Progenitor cell of endocrine pancreas (in vitro differentiated cells): ENCODE measurements at places on chromosomes 7 and 10.

- no peak for DNase-seq
These were observed 5.0 kb downstream of the CREB3L2 start for GRCh38 chr7:137996871-137997270.

DNA sequence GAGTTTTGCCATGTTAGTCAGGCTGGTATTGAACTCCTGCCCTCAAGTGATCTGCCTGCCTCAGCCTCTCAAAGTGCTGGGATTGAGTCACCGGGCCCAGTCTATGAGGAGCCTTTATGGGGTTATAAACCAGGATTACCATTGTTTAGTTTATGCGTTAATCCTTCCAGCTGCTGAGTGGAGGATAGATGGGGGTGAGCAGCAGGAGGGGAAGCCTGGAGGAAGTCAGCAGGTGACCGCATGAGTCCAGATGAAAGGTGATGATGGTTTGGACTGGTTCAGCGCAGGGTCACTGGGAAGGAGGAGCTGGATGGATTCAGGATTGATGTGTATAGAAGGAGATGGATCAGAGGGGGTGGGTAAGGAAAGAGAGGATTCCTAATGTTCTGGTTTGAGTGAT, 197.1 kb downstream of the ADAM12 start:
- no peak for DNase-seq

DNA sequence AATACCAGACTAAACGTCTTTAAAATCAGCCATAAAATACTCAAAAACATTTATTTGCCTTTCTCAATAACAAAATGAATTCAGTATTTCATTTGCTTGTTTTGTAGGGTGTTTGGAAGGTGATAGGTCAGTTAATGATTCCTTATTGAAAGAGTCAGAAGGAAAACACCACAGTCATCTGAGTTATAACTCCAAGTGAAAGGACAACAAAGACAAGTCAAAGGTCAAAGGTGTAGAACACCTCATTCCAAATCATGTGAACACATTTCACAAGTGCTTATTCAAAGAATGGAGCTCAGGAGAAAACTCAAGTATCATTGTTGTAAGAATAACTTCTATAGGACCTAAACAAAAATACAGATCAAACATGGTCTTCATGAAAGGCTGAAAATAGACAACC, 318.6 kb upstream of the PHF14 start:
- no peak for DNase-seq

GRCh38 chr7:767941-768731, 41.1 kb upstream of the PRKAR1B start:
- DNase-seq: no peak

- no peak for DNase-seq
These were observed 828.2 kb downstream of the TNS3 start for GRCh38 chr7:46753662-46754061.

DNA sequence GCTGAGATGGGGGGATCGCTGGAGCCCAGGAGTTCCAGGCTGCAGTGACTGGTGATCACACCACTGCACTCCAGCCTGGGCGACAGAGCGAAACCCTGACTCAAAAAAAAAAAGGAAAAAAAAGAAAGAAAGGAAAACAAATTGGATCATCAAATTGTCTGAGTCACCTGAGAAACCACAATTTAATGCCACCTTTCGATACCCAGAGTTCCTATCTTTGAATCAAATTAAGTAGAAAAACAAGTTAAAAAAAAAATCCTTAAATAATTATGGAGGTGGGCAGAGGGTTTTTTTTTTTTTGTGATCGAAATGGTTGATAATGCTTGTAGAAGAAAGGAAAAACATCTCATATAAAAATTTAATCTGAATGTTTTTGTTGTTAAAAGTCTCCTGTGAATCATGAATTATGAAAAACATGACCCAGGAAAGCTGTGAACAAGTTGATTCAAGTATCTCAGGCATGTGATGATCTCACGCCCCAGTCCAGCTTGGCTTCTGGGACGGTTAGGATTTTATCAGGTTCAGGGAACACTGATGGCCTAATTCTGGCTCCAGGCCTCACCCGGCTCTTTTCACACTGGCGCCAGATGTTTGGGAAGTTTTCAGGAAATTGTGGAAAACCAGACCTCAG, 25.3 kb upstream of the CUX1 start:
- DNase-seq: no peak

- no peak for DNase-seq
These were observed 373.6 kb upstream of the GHITM start for GRCh38 chr10:83765731-83766130.

DNA sequence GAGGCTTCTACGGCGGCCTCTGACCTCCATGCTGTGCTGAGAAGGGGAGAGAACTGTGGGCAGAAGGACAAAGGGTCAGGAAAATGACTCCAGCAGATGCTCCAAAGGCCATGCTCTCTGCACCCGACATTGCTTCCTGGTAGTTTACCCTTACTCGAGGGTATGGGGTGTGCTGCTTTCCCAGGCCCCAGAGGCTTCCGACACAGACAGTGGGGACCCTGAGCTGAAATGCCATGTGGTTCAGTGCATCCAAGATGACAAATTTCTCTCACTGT, 130.9 kb downstream of the PTPN20 start:
- DNase-seq: no peak

GRCh38 chr10:62264702-62265436, 3.8 kb downstream of the RTKN2 start:
- DNase-seq: no peak

- DNase-seq: no peak
These were observed 215.5 kb downstream of the GLRX3 start for GRCh38 chr10:130351466-130352290.

- DNase-seq: no peak
These were observed 54.7 kb downstream of the ZNF727 start for GRCh38 chr7:64099656-64100531.

GRCh38 chr7:79064187-79064823, 389.2 kb downstream of the MAGI2 start:
- DNase-seq: no peak

DNA sequence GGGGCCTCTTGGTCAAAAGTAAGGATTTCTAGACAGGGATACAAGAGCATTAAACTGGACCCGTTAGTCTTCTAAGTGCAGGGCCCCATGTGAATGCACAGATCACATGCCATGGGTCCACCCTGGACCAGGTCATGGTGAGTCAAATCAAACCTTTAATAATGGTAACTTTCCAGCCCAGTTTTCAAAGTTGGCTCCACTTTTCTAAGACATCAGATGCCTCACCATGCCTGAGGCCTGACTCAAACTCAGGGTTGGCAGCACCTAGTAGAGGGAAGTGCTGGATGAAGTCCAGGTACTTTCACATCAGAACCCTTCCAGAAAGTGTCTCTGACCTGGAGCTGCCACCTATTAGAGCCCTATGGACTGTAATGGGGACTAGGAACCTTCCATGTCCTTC, 9.7 kb upstream of the SMIM30 start:
- no peak for DNase-seq

DNA sequence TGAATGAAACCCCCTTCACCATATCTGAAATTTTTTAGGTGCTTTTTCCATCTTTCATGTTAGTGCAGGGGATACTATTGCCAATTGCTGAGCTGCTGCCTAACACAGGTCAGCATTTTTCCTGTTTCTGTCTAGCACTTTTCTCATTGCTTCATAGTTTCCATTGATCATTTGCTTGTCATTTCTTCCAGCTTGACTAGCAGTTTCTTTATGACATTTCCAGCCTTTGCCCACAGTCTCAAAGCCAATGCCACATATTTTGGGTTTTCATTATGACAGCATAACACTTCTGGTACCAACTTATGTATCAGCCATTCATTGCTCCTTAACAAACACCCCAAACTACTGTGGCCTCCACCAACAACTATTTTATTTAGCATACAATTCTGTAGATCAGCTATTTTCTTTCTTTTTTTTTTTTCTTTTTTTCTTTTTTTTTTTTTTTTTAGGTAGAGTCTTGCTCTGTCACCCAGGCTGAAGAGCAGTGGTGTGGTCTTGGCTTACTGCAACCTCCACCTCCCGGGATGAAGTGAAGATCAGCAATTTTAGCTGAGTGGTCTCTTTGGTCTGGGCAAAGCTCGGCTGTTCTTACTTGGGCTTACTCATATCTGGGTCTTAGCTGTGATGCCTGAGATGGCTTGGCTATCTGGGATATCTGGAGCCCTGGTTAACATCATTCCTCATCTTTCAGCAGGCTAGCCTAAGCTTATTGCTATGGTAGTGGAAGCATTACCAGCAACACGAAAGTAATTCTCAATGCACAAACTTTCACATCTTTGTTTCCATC, 102.3 kb downstream of the EPC1 start:
- DNase-seq: no peak

GRCh38 chr7:44970523-44971051, 8.2 kb downstream of the MYO1G start:
- DNase-seq: no peak

GRCh38 chr7:142425281-142425680, 167.4 kb upstream of the PRSS58 start:
- DNase-seq: no peak

DNA sequence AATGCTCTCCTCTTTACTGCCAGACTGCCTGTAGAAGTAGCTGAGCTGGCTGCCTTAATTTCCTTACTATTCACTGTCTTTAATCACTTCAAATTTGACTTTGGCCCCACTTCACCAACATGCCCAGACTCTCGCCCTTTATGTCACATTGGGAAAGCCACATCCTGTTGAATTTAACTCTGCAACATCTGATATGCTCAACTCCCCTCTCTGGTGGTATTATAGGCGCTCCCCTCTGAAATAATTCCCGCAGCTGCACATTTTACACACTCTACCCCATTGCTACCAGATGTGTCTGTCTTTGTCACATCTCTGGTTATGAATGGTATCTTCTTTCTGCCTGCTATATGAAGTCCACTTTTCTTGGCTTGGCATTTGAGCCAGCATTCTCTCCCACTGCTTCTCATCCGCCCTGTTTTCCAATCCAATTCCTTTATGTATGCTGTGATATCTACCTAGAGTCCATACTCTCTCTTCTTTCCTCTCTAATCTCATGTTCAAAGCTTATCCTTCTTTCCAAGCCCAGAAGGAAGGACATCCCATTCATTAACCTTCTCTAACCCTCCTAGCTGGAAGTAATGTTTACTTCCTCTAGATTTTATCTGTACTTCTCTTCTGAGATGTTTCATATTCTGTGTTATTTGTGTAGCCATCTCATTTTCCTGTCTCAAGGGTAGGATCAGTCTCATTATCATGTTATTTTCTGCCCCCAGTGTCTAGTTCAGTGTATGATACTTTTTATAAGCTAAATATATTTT, 134.5 kb downstream of the ST7 start:
- DNase-seq: no peak

DNA sequence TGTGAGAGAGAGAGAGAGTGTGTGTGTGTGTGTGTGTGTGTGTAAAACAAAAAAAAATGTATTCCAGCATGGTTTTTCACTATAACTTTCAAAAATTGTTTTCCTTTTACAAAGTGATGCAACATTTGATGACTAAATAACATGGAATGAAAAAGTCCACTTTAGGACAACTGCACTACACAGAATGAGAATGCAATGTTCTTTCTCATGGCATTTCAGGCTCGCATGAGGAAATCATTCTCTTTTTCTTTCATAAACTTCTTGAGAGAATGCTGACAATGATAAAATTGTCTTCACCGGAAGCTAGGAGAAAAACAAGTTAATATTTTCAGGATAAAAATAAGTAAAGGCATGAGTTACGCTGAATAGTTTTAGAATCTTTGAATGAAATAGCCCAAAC, 53.7 kb downstream of the SLC16A12 start:
- no peak for DNase-seq

- DNase-seq: no peak
These were observed 2.6 kb downstream of the PNLIPRP3 start for GRCh38 chr10:116430288-116430687.

DNA sequence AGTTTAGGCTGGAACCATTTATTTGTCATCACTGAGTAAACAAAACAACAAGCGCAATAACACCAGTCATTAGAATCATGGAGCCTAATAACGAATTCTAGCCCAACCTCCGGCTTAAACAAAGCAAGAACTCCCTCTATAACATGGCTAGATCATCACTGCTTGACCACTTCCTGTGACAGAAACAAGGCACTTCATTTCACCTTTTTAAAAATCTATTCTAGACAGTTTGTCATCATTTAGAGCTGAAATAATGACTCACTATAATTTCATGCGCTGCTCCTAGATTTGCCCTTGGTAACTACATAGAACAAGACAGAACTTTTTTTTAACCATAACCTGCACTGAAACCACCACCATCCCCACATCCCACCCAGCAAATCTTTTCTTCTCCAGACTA, 81.3 kb downstream of the OSBPL3 start:
- DNase-seq: no peak

- no peak for DNase-seq
These were observed 30.0 kb upstream of the AUTS2 start for GRCh38 chr7:69568266-69568665.

- DNase-seq: no peak
These were observed 900 bp downstream of the CDHR1 start for GRCh38 chr10:84195044-84195830.

- no peak for DNase-seq
These were observed 43.3 kb upstream of the ECHDC3 start for GRCh38 chr10:11698691-11699549.

GRCh38 chr7:158731761-158732160, 27.2 kb upstream of the NCAPG2 start:
- DNase-seq: no peak

DNA sequence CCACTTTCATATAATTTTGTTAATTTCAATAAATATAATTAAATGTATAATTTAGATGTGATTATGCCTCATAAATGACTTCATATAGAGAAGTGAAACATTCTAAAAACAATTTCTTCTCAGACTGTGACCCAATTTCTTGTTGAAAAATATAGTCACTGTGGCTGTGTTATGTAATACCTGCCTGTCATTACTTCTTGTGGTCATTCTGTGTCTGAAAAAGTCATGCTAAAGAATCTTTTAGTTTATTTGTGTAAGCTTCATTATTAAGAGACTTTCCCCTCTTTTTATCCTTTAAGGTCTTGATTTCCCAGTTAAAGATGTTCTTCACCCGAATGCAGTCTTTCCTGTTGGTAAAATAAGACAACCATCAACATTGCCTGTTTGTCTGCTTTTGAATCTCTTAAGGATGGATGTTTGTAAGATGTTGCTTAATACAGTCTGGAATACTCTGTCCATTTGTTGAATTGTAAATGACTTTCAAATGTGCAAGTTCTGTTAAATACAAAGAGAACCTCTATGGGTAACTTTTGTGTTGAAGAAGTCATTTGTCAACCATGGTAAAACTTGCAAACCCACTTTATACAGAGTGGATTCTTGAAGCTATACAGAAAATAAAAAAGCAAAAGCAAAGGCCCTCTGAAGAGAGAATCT, 16.0 kb downstream of the KAT6B start:
- no peak for DNase-seq

- no peak for DNase-seq
These were observed 22.6 kb downstream of the PNPLA8 start for GRCh38 chr7:108503112-108504026.

GRCh38 chr10:70430493-70431445, 10.7 kb downstream of the NODAL start:
- DNase-seq: no peak

- no peak for DNase-seq
These were observed at the start of gene TMEM273 for GRCh38 chr10:49187950-49188761. TMEM273 (minus strand) TSS chr10:49188391; CDS start chr10:49188336, 55 bp downstream.

- DNase-seq: no peak
These were observed 125.2 kb downstream of the DOCK4 start for GRCh38 chr7:112080978-112081377.

- no peak for DNase-seq
These were observed 144.7 kb upstream of the INHBA start for GRCh38 chr7:41847606-41848005.
